GM20000 (cell line): ENCODE measurements at places on chromosomes 2 and 18.
A peak's percentile ranks its signal among the peaks of the same experiment; 100 is the strongest.

DNA sequence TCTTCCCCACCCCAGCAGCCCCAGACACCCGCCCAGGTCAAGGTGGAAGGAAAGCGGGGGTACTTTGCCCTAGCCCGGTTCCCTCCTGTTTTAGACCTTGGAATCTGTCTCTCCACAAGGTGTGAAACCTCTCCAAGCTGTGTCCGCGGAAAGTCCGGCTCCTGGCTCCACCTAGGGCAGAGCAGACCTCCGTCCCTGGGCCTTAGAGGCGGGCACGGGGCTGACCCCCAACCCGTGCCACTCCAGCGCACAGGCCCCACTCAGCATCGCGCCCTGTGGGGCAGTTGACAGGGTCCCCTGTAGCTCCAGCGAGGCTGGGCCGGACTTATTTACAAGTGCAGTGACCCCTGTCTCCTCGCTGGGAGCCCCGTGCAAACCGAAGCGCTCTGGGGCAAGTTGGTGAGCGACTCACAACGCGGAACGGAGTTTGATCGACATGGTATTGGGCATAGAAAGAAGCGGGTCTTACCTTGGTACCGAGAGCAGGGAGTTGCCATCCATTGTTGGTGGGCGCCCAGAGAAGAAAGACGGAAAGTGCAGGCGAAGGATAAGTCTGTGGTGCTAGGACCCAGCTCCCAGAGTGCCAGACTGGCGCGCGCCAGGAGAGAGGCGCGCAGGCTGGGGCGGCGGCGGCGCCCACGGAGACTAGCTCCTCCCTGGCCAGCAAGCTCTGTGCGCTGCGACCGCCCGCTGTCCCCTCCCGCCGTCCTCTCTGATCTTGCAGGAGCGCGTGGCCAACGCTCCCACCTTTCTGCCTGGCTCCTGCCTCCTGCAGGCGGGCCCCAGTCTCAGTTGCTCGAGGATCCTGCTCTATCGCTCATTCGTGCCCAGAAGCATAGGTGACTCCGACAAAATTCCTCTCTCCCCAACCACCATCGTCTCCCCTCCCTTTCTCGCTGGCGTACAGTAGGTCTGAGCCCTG, at the start of gene SPHKAP:
Gene SPHKAP, minus strand, starts transcription at position 590 of the 922 bp plus-strand sequence. Its CDS starts 89 bp downstream, at position 501.
- no peak for DNase-seq

DNA sequence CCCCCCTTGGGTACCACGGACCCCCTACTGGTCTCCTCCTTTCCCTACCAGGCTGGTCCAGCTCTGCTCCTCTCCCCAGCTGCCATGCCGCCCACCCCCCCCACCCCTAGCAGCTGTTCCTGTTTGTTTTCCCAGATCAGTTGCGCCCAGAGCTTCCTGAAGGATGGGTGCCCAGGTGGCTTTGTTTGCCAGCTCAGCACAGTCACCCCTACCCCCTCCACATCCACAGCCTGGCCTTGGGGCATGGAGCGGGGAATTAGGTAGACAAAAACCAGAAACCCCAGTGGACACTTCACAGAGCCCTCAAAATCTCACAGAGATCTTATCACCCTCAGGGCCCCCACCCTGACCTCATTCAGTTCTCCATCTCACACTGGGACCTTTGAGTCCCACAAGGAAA, 3.7 kb upstream of the CRYBA2 start:
- peak; percentile 27 for DNase-seq

GRCh38 chr18:40473221-40474029, 1481.6 kb upstream of the PIK3C3 start:
- DNase-seq, result no peak

- no peak for DNase-seq
Measured at GRCh38 chr2:62744603-62745002, 39.1 kb downstream of the EHBP1 start.

GRCh38 chr2:69514819-69515218, 77.6 kb upstream of the NFU1 start:
- DNase-seq, result no peak

- no peak for DNase-seq
Measured at GRCh38 chr2:56540916-56541315, 357.1 kb downstream of the CCDC85A start.

- DNase-seq, result no peak
Measured at GRCh38 chr2:11309706-11310105, 34.7 kb downstream of the ROCK2 start.

DNA sequence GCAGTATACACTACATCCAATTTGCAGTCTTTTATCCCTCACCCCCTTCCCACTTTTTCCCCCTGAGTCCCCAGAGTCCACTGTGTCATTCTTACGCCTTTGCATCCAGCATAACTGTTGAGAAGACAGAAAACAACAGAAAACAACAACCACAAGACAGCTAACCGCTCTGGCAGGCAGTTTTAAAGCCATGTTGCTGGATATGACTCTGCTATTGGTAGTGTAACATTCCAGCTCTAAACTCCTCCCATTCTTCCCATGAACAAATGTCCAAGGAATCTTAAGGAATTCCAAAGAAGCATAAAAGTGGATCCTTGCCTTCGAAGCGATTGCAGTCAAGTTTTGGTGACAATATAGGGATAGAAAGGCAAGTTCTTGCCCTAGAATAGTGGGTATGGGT, 599.1 kb downstream of the NYAP2 start:
- DNase-seq, result no peak

DNA sequence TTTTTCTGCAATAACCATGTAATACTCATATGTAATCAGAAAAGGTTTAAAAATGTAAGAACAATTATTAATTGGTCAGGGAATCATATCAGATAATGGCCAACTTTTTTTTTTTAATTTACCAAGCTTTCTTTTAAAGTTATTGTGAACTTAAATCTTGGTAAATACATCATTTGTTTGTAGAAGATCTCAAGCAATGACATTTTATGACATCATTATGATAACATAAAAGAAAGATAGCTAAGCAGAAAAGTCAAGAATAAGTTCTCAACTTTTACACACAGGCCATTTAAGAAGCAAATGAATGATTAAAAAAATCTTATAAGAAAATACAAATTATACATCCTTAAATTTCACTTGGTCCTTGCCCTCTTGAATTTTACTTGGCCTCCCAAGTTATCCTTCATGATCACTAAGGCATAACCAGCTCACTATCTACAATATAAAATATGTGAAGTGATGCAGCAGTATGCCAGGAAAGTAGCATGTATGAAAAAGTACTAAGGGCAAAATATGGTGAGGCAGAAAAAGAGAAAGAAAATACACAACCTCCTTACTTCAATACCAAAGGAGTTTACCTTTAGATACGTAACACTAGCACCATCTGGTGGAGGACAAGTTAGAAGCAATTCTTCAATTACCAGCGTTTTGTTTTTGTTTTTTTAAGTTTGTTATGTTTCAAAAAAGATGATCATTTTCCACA, 116.6 kb downstream of the SRBD1 start:
- DNase-seq, result peak; percentile 32

- DNase-seq, result no peak
Measured at GRCh38 chr2:40177366-40177765, 274.5 kb downstream of the SLC8A1 start.

DNA sequence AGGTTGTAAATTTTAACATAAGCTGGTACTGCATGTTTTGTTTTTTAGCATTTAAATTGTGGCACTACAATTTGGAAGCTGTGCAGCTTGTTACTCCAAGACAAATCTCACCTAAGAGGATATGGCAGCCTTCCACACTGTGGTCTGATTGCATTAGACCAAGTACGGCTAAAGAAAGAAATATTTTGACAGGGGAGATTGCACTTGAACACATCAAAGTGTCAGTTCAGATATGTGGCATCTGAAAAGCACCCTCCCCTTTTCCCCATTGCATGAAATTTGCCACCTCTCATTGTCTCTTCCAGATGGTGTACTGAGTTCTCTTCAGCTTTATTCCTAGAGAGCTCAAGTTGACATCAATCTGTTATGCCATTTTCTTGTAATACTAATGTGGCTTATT, 295.9 kb downstream of the ERBB4 start:
- DNase-seq, result no peak

GRCh38 chr2:73107211-73107926, 5.4 kb downstream of the RAB11FIP5 start:
- DNase-seq, result no peak

DNA sequence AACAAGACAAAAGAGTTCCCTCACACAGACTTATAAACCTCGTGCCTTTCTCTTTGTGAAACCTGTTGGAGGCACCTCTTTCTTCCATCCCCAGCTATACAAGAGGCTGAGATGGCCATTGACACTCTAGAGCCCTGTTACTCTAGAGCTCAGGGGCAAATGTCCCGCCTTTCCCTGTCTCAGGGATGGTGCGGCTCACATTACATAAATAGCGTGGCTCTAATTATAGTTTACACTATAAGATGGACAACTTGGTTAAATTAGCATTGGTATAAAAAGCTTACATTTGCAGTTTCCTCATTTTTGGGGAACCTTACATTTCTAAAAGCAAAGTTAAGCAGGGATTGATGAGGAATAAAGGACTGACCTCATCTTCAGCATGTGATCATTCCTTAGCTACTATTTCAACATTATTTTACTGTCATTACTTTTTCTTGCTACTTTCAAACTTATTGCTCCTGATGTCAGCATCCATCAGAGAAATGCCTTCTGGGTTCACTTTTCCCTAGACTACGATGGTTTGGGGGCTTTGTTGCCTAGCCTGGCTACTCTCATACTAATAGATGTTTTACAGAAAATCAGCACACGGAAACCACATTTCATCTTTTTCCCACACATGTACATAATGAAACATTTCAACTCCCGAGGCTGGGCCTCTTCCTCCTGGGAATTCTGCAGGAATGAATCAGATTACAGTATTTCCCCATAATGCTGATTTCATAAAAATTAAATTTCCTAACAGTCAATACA, 40.4 kb downstream of the FTCDNL1 start:
- DNase-seq, result no peak

GRCh38 chr2:207264310-207264709, 98.6 kb upstream of the KLF7 start:
- no peak for DNase-seq

GRCh38 chr2:100376836-100377235, 40.6 kb downstream of the CHST10 start:
- DNase-seq, result no peak

GRCh38 chr2:437756-438393, 150.0 kb upstream of the ALKAL2 start:
- DNase-seq, result peak; percentile 79

GRCh38 chr2:64650296-64650695, 3.4 kb downstream of the SERTAD2 start:
- DNase-seq, result no peak

DNA sequence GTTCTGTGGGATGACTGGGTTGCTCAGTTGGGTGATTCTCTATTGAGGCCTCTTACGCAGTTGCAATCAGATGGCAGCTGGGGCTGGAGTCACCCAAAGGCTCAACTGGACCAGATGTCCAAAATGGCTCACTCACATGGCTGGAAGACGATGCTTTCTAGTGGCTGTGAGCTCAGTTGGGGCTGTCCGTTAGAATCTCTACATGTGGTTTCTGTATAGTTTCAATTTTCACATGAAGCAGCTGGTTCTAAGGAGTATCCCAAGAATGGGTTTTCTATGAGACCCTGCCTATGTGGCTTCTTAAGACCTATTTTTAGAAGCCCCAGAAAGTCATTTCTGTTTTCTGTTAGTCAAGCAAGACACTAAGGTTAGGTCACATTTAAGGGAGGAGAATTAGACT, 4.4 kb downstream of the XRCC5 start:
- peak; percentile 42 for DNase-seq

DNA sequence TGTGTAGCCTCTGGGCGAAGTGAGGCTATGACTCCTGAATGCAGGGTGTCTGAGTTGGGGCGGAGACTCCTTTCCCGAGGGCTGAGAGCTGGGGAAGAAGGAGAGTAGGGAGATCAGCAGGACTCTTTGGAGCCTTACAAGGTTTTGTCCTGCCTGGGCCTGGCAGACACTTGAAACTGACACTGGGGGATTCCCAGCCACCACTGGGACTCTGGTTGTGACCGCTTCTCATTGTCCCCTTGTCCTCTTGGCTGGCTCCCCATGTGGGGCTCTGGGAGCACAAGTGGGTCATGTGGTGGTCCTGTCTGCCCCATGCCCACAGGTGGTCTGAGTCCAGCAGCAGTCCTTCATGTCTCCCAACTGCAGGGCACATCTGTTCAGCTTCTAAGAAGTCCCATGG, 78.2 kb upstream of the MGAT4A start:
- DNase-seq, result no peak

GRCh38 chr2:64104933-64105332, 39.3 kb downstream of the PELI1 start:
- DNase-seq, result no peak

DNA sequence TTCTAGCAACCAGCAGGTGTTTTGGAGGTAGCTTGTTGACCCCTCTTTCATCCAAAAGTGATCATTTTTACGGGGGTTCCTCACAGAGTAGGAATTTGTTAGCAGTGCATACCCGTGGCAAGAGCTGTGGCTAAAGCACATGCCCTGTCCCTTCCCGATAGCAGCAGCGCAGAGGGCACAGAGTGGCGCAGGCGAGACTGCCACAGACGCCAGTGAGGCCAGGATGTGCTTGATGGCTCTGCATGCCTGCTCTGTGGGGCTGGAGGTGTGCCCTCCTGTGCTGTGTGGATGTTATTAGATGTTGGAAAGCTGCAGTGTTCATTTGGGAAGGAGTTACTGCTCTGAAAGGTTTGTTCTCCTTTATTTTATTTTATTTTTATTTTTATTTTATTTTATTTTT, 153.6 kb downstream of the FAM210A start:
- no peak for DNase-seq

DNA sequence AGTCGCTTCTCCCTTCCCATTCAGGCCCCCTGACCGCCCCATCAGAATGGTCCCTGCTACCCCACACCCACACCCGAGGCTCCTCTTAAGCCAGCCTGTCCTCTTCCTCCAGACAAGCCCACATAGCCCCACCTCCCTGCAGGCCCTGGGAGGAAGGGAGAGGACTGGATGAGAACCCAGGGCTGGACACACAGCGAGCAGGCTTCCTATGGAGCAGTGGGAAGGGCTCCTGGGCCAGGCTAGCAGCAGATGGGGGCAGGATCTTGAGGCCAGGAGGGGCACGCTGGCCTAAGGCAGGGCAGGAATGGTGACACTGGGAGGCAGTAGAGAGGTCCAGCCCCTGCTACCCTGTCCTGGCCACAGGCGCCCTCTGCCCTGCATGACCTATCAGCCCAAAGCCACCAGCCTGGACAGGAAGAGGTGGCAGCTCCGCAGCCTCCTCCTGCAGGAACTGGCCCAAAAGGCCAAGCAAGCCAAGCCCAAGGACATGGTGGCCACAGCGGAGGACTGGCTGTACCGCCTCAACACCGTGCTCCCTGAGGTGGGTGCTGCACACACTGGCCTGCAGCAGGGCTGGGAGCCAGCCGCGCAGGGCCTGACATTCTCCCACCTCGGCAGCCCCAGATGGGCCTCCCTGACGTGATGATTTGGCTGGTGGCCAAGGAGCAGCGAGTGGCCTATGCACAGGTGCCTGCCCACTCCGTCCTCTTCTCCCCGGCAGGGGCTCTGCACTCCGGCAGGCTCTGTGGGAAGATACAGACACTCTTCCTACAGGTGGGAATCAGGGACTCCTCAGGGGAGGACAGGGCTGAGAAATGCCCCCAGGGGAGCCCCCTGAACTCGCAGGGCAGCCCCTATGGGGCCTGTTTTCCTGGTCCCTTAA, 43.3 kb downstream of the FER1L5 start:
- no peak for DNase-seq
